ENCODE measurements at places on chromosomes 2 and 18. TPM values are rescaled to one million over a fixed set of nuclear protein-coding genes. Genes with fewer than 3 reads are reported as not detected.

- peak; percentile 86 for DNase-seq
These were observed at the start of gene SESTD1 for GRCh38 chr2:179264368-179265081. Gene SESTD1, minus strand, starts transcription at chr2:179264832. Its CDS starts 72,991 bp downstream, at chr2:179191841.

DNA sequence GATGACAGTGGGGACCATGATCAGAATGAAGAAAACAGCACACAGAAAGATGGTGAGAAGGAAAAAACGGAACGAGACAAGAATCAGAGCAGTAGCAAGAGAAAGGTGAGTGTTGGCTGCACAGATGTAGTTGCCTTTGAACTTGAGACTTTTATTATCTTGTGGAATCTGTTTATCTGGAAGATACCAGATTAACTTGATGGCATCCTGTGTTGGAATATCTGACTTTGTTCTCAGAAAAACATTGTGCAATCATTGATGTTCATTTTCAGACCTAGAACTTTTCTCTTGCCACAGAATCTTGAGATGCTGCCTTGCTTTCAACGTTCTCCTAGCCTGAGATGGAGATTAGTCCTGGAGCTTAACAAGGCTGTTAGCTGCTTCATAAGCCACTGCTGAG is 5.9 kb downstream of the EIF4E2 start:
- DNase-seq: no peak

- peak; percentile 95 for DNase-seq
These were observed at the start of gene LPIN1 for GRCh38 chr2:11746376-11746806. Gene LPIN1, plus strand, starts transcription at chr2:11746632. Its CDS starts 18,910 bp downstream, at chr2:11765542.

DNA sequence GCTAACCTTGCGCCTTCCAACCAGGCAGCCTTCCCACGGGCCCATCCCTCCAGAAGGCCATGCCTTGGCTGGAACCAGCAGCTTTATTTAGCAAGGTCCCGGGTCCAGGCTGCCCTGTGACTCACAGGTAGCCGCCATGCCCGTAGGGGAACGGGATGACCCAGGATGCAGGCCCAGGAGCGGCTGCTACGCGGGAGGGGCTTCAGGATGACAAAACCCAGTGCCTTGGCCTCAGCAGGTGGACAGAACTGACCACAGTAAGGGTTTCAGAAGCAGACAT is 63.3 kb downstream of the RTP5 start:
- no peak for DNase-seq

DNA sequence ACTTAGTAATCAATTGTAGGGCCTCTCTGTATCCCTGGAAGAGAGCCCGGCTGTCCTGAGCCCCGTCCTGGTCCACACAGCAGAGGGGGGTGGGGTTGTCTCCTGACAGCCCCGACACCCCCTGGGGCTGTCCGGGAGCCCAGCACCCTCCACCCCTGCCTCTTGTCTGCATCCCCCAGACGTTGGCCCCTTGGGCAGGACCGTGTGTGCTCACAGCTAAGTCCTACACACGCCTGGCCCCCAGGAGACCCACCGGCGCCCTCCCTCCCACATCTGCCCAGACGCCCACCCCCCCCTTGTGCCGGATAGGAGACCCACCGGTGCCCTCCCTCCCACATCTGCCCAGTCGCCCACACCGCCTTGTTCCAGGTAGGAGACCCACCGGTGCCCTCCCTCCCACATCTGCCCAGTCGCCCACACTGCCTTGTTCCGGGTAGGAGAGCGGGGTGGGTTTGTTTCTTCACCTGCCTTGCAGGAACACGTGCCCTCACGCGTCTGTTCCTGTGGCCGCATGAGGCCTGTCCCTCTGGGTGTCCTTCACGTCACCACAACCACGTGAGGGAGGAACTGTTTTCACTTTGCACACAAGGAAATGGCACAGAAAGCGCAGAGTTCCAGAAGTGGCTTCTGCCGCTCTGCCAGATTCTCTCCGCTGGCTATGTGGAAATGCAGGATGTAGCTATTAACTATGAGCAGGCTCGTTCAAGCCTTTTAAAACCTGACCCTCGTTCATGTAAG is 61.1 kb upstream of the NFATC1 start:
- no peak for DNase-seq

DNA sequence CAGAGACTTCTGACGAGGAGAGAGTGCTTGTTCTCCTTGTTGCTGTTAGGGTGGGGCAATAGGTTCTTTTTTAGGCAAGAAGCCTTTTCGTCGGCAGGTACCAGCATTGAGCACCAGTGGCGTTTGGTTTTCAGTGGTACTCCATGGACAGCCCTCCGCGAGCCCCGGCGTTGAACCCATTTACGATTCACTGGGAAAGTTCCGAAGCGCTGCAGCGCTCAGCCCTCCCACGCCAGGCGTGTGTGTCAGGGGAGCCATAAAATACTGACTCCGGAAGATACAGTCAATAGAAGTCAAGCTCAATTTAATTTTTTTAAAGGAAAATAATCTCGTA is 494 bp upstream of the ROCK1 start:
- DNase-seq: no peak

DNA sequence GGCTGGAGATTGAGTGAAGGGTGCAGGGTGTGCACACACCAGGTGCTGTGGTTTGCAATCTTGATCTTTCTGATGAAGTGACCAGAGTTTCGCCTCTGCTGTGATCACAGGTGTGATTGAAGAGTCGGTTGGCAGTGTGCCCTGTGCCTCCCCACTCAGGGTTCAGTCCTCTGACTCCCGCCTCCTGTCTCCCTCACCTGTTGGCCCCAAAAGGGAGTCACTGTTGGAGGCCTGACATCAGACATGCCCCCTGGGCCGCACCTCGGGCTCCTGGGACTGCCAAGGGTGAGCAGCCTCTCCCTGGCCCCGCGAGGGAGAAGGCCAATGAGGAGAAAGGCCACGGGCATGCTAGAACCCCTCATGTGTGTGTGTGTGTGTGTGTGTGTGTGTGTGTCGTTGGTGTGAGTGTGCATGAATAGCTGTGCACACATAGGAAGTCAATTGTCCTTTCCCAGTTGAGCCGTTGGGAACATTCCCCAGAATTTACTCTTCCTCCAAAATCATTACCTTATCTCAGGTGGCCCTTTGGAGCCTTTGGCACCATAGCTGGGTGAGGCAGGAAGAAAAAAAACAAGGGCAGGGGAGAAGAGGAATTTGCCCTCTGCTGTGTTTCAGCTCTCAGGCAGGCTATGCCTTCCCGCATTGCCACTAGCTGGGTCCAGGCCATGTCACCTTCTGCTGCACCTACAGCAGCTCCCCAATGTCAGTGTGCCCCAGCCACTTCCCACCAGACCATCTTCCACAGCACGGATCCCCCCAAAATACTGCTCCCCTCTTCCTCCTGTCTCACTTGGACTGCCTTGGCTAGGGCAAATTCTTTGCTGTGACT is 78.1 kb upstream of the LAPTM4A start:
- DNase-seq: no peak

- DNase-seq: no peak
These were observed 137.8 kb downstream of the PID1 start for GRCh38 chr2:229133155-229133772.

Gene UGT1A5
- not detected for total RNA-seq

Gene SULT1C2
- total RNA-seq: not detected
